Osteocyte (in vitro differentiated cells): ENCODE measurements at places on chromosomes 4 and X.

DNA sequence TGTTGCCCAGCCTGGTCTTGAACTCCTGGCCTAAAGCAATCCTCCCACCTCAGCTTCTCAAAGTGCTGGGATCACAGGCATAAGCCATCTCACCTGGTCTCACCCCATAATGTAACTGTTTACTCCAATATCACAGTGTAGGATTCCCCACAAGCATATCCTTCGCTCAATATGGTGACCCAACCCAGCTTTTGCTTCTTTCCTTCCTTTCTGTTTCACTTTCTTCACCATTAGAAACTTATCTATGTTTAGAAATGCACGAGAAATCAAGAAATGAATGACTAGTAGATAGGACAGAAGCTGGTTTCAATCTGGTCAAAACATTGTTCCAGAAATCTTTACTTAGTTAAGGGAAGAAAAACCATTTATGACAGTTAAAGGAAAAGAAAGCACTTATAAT is 18.9 kb downstream of the TSPAN5 start:
- DNase-seq: no peak

DNA sequence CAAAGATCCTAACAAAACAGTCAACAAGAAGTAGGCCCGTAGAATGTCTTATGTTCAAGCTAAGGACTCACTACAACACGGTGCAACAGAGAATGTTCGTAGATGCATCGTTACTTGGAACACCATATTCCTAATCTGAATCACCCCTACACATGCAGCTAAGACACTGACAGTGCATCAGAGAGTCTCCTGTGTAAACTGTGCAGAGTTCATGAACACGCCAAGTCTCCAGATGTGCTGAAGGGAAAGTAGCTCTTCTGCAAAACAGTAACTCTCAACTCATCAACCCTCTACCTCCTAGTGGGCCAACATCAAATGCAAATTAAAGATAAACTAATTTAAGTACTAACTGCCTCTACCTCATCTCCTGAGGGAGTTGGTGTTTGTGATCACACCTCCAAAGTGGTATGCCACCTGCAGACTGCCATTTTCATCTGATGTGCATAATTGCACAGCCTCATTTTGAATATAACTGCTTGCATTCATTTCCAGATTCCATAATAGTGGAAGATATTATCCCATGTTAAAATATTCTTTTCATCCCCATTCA is 73.5 kb downstream of the MOSPD2 start:
- no peak for DNase-seq

DNA sequence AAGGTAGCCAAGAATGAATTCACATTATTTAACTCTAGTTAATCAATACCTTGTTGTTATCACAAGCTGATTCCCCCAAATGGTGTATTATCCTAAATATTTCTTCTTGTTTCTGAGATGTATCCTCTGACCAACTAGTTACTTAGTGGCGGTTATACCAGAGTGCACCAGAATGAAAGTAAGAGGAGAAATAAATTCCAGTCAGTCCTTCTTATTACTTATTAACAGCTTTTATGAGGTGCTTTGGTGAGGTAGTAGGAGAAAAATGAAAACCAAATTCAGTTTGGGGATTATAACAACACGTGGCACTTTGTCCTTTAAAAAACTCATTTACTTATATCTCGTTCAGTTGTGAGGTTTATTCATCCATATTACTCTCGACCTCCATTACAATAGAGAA is 101.9 kb downstream of the AMMECR1 start:
- DNase-seq: no peak

DNA sequence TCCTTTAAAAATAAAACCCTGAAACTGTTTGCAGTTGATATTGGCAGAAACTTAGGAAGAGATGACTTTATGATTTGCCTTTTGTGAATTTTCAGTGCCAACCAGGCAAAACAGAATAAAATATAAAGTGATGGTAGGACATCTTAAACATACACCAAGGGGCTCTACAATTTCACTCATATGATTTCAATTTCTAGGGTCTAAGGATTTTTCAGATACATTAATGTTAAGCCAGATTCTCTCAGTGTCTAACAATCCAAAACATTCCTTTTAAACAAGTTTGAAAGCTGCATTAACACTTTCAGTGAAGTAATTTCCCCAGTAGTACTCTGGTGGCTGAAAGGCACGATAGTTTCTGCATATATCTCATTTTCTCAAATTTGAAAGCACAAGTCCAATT is 1262.0 kb upstream of the ADGRL3 start:
- no peak for DNase-seq

- peak; percentile 77 for DNase-seq
These were observed 349.7 kb downstream of the NR3C2 start for GRCh38 chr4:148092316-148093014.

DNA sequence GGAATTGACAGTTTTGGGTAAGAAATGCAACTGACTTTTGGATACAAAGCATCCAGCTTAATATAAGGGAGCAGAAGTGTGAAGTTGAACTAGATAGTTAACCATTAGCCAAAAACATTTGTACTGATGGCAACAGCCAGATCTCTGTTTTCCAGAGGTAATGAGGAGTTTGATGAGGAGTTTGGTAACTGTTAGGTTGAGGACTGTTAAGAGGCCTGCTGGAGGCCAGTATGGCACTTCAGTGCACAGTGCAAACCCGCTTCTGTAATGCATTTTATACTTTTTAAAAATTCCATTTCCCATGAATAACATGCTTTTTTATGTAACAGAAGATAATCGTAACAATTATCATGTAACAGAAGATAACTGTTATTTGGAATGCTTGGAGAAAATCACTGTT is 30.0 kb downstream of the CDKL5 start:
- DNase-seq: no peak

- no peak for DNase-seq
These were observed 8.9 kb downstream of the MTHFD2L start for GRCh38 chr4:74166818-74167217.

GRCh38 chr4:111263836-111264235 is 641.0 kb upstream of the PITX2 start:
- no peak for DNase-seq

- no peak for DNase-seq
These were observed 278.4 kb downstream of the IL15 start for GRCh38 chr4:141914746-141915145.

DNA sequence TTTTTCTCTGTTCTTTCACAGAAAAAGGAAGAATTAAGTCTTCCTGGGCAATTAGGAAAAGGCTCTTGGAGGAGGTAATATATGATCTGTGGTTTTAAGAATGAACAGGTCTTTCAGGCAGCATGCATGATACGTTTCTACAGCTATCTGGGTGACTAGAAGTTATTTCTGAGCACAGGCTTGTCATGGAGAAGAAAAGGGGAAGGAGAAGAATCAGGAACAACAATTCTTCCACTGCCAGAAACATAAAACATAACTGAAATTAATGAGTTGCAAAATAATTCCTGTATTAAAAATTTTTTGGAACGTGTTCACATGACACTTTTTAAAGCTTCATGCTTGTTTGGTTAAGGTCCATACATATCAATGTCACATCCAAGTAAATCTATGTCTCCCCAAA is 17.7 kb upstream of the STIM2 start:
- DNase-seq: no peak

- DNase-seq: no peak
These were observed 57.2 kb downstream of the BMP15 start for GRCh38 chrX:50967736-50968135.

DNA sequence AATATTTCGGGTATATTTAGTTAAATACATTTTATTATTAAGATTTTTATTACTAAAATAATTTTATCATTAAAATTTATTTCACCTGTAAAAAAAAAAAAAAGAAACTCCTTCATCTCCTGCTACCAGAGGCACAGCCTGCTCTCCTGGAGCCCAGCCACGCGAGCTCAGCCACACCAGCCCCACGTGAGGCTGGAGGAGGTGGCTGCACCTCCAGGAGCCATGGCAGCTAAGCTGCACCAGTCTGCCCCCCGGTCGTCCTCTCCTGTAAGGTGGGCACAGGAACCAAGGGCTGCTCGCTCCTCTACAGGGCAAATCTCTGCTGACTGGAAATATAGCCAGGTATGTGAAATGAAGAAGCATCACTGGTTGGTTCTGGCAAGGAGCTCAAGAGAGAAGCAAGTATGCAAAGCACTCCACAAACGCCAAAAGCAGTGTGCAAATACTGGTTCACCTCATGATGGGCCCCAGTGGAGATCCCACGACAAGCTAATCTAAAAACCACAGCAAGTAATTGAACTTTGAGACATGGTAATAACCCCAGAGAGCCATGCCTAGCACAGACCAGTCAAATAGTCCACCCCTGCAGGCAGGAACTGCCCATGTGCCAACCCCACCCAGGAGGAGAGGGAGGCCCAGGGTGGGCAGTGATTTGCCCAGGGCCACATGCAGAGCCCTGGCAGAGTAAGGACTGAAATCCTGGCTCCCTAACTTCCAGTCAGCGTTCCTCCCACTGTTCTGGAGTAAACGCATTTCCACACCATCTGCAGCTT is 90.1 kb downstream of the WFS1 start:
- no peak for DNase-seq

DNA sequence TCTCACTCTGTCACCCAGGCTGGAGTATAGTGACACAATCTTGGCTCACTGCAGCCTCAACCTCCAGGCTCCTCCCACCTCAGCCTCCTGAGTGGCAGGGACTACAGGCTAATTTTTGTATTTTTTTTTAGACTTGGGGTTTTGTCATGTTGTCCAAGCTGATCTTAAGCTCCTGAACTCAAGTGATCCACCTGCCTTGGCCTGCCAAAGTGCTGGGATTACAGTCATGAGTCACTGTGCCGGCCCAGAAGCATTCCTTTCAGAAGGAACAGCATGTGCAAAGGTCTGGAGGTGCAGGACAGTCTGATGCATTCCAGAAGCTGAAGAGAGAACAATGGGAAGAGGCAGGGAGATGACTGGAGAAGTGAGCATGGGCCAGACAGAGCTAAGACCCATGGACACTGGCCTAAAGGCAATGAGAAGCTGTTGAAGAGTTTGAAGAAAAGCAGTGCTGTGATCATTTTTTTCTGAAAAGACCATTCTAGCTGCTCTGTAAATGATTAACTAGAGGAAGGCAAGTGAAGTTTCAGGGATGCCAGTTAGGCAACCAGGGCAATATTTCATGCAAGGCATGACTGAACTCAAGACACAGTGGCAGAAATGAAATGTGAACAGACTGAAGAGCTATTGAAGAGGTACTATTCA is 43.2 kb downstream of the MANBA start:
- DNase-seq: no peak

DNA sequence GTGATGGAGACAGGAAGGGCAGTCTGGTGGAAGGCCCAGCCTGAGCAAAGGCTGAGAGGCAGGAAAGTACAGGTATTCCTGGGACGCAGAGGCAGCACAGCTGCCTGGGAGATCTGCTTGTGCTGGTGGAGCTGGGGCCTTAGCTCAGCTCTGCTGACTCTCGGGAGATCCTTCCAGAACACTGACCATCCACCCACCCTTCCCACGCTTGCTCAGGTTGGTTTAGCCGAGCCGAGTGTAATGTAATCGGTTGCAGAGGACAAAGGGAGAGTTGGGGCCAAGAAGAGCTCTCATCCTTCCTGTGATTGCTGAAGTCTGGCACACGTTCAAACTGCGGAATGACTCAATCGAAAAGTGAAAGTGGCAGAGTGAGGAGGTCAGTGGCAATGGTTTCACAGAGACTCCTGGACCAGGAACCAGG is 43.1 kb upstream of the GPR78 start:
- no peak for DNase-seq
